ENCODE measurements at places on chromosomes 16 and 17.

DNA sequence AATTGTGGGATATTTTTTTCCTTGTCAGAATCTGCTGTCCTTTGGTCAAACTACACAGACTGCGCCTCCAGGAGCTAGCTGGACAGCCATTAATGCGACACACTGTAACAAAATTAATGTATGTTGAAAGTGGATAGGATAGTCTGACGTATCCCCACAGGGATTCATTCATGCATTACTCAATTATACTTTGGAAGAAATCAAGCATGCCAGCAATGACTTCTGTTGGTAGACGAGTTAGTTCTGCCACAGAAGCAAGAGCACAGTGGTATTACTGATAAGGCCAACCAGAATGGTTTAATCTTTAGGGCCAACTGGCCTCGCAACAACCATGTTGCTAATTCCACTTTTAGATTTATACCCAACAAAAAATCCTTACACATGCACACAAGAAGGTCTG is 106.4 kb upstream of the TOB1 start:
- no peak for DNase-seq

- no peak for DNase-seq
Observed at GRCh38 chr17:218432-219110, 37.1 kb upstream of the DOC2B start.

DNA sequence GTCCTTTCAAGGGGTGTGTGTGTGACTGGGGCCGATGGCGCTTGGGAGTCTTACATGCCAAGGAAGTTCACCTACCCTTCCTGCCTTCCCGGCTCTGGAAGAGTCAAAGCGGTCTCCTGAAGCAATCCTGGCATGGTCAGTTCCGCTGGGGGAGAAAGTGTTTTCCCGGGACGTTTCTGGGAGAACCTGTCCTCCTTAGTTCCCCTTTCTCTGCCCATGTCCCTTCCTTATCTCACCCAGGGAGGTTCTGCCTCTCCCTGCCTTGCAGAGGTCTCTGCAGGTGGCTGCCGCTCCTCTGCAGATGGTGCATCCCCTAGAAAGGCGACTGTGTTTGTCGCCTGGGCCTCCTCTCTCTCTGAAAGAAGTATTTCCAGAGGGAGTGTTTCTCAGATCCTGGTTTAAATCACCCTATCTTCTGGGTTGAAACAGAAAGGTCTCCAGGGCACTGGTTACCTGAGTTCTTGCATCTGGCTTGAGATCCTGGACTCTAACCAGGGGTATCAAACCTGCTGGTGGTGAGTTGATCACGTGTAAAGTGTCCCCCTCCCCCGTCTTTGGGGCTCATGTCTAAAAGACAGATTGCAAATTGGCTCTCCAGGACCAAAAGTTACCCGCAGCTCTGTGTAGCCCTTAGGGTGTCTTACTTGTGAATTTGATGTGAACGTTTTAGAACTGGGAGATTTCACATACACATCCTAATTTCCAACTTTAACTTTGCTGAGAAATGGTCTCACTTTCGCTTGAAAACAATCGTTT is 1.9 kb downstream of the PRKCB start:
- no peak for DNase-seq

- DNase-seq: peak; percentile 65
Observed at GRCh38 chr16:14454391-14454790, 175.7 kb downstream of the PARN start.

- peak; percentile 37 for DNase-seq
Observed at GRCh38 chr17:59002848-59003247, 103.8 kb downstream of the TRIM37 start.

DNA sequence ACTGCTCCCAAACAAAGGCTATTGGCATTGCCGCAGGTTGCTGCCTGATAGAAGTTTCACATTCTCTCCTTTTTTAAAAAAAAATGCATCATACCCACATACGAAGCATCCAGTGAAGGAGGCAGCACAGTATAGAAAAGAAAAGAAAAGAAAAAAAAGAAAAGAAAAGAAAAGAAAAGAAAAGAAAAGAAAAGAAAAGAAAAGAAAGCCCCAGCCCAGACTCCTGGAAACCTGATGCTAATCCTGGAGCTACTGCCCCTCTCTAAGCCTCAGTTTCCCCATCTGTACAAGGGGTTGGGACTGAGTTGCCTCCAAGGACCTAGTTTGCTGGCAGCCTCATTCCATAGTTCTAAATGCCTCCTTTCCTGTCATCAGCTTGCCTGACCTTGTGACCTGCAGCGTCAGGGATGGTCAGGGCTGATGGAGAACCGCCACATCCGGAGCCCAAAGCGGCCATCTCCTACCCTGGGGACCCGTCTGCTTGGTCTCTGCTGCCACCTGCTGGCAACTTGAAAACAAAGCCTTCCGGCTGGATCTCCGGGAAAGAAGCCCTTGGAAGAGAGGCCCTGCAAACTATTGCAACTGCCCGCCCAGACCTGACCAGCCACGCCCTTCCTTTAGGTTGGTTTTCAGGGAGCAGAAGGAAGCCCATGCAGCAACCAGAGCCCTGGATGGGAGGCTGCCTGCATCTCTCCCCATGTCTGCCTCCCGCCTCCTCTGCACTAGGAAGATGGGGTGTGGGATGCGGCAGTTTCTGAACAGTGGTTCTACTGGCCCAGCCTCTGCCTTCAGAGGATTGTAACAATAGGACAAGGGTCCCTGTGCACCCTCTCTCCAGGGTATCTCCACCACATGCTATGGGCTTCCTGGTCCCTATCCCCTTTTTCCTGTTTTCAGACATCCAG is 13.0 kb downstream of the AIPL1 start:
- DNase-seq: peak; percentile 78

DNA sequence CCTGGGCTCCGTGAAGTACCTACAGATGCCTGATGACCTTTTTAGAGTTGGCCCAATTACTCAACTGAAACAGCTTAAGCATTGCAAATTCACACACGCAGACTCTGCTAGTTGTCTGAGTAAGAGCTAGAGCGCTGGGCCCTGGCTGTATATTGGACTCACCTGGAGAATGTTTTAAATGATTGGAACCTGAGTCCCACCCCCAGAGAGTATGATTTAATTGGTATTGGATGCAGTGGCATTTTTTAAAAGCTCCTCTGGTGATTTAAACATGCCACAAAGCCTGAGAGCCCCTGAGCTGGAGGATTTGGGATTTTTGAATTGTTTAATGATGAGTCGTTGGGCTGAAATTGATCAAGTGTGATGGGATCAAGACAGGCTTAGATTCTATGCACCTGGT is 143.9 kb upstream of the SDK2 start:
- no peak for DNase-seq

DNA sequence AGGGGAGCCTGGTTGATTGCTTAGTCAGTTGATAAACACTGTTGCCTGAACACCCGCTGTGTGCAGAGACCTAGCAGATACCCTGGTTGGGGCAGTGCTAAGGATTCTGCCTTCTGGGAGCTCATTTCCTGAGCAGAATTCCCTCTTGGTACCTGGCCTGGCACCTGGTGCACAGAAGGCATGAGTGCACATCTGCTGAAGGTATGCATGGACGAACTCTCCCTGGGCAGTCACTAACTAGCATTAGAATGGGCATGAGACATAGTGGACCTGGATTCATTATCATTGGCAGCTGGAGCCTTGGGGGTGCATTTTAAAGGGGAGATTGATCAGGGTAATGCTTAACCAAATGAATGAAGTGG is 13.1 kb downstream of the ADCY7 start:
- DNase-seq: no peak

DNA sequence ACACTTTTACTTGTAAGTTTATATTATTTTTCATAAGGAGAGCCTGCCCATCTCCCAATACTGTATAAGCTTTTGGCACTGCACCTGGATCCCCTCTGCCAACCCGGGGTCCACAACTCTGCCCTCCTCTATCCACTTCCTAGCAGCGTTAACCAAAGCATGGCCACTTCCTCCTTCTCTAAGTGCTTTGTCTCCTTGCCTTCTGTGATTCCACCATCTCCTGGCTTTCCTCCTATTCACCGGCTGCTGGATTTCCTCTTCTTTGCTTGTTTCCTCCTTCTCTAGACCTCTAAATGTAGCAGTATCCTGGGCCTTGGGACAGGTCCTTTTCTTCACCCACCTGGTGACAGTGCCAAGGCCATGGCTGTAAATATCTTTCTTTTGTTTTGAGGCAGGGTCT is 20.0 kb upstream of the WFIKKN2 start:
- no peak for DNase-seq

- DNase-seq: peak; percentile 75
Observed at GRCh38 chr17:39014044-39014794, 47.0 kb upstream of the FBXO47 start.

GRCh38 chr17:19370493-19370960 is 7.8 kb upstream of the MAPK7 start:
- DNase-seq: no peak

- peak; percentile 85 for DNase-seq
Observed at GRCh38 chr17:81553018-81553615, 964 bp upstream of the FAAP100 start.

DNA sequence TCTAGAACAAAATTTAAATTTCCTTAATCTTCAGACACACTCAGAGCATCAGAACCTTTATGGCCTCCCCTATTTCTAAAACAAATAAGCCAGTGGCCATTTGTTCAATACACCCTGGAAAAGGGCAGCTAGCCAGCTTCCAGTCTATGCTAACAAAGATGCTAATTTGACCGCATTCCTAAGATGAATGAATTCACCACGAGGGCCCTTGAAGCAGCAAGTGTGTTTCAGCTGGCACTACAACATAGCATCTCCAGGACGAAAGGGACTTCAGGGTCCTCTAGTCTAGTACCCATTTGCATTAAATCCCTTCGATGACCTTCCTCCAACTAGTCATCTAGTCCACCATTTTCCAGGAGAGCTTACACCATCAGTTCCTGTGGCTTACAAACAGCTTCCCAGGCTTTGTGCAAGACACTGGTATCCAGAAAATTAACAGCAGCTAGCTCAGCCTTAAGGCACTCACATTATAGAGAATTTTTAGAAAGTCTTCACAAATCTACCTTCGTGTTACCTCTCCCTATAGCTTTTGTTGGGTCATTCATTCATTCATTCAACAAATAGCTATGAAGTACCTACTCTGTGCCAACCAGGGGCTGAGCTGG is 10.9 kb downstream of the KRT37 start:
- peak; percentile 66 for DNase-seq

DNA sequence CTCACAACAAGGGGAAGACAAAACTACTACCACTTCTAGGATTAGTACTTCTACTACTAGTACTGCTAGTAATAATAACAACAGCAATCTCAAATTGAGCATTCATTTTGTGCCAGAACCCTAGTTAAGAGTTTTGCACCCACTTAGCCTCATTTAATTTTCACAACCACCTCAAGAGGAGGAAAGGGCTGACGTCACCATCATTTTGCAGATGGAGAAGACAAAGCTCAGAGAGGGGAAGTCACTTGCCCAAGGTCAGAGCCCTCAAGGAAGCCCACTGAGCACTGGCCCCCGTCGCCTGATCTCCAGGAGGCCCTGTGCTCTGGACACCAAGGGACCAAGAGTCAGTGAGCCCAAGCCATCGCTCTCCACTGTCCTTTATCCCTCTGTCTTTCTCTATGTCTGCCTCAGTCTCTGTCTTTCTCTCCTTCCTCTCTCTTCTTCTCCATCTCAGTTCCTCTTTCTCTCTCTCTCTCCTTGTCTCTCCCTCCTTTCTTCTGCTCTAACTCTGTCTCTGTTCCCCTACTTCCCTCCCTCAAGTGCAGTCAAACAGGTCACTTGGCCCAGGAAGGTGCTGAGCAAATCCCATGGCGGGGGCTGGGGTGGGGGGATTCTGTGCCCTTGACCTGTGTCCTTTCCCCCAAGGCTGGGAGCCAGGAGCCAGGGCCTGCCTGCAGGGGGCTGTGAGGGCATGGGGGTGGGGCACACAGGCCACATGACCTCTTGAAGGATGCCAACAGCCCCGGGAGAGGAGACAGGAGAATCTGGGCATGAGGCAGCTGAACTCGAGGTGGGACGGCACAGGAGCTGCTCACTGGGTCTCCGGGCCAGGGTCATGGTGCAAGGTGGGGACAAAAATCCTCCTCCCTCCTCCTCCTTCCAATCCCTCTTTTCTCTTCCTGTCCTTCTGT is 11.2 kb upstream of the NGFR start:
- DNase-seq: no peak

DNA sequence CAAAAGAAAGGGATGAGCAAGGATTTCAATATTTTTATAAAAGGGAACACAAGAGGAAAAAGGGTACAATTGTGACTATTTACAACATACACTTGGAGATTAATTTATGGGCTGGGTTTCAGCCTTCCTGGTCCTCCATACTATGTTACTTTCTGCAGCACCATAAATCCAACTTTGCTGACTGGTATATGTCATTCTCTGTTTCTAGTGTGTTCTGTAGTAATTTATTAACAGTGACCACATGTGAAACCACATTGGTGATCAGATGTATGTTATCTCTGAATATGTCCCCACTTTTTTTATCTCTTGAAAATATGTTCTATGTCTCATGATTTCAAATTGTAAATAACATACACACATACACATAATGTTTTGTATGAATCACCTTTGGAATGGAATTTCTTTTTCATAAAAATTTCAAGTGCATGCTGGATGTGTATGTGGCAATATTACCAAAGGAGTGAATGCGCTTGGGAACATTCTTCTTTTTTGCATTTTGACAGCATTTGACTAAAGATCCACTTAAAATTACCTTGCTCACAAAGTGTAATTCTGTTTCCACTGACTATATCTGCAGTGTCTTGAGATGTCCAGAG is 2.9 kb upstream of the LYRM9 start:
- DNase-seq: no peak

GRCh38 chr17:71118039-71118438 is 948.7 kb downstream of the KCNJ2 start:
- DNase-seq: peak; percentile 16

All from EH (cell line).